Stimulated activated CD8-positive, alpha-beta memory T cell treated with anti-CD3 and anti-CD28 coated beads, Interleukin-4, amount 100 ng/mL, for 4 hours (primary cell): ENCODE measurements at places on chromosomes 16 and 17.

GRCh38 chr17:73293480-73293911 is 18.3 kb downstream of the CDC42EP4 start:
- DNase-seq: no peak

DNA sequence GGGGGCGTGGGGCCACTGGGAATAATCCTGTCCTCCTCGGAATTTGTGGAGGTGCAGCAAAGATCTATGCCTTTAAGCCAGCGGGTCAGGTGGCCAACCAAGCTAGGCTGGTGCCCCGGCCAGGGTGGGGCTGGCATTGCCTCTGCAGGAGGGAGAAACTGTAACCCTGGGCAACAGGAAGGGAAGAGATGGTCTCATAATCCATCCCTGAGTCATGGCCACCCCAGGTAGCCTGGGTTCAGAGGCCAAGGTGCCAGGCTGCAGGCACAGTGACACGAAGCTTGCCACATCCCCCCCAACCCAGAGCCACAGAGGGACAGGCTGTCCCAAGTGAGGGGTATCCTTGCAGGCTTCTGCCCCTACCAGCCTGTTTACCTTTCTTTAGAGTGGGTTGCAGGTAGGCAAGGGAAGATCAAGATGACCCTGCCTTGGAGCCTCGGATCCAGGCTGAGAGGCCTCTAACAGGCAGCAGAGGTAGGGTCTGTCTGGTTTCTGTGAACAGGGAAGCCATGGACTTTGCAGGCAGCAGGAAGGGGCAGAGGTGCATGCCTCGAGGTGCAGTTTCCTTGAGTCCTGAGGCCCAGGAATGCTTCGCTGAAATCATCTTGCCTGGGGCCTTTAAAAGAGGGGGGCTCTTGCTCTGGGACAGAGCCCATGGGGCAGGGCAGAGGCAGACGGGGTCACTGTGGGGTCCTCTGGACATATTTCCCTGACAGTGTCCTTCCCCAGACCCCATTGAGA is 4.0 kb downstream of the LASP1 start:
- no peak for DNase-seq

GRCh38 chr17:71114911-71115668 is 945.8 kb downstream of the KCNJ2 start:
- DNase-seq: no peak

- no peak for DNase-seq
Measured at GRCh38 chr17:61444831-61445230, 7.4 kb upstream of the TBX4 start.

DNA sequence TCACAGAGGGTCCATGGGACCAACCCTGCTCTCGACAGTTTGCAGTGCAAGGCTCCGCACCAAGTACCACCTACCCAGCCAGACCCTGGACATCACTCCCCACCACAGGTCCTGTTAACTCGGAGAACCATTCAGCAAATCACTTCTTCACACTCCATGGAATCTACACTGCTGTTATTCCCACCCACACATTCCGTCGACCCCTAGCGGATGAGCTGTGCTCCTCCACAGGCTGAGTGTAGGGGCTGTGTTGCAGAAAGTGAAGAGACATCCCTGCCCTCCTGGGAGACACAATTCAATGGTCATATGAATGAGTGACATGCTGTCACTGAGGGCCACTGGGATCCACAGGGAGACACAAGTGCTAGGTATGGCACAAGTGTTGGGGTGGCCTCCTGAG is 27.5 kb downstream of the MPG start:
- DNase-seq: no peak

DNA sequence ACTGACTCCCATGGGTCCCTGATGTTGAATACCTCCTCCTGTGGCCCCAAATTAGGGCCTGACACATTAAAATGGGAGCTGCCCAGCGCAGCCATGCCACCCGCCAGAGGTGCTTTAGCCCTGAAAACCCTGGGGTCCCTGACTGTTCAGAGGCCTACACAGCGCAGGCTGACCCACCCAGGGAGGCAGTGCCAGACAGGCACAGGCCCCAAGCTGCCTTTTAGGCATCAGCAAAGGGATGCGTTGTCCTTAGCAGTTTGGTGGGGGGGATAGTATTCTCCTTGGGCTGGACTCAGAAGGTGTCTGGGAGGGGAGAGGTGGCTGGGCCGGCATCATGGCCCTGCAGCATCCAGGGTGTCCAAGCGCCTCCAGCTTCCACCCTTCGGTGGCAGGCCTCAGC is 1.4 kb downstream of the RAPGEFL1 start:
- DNase-seq: no peak

DNA sequence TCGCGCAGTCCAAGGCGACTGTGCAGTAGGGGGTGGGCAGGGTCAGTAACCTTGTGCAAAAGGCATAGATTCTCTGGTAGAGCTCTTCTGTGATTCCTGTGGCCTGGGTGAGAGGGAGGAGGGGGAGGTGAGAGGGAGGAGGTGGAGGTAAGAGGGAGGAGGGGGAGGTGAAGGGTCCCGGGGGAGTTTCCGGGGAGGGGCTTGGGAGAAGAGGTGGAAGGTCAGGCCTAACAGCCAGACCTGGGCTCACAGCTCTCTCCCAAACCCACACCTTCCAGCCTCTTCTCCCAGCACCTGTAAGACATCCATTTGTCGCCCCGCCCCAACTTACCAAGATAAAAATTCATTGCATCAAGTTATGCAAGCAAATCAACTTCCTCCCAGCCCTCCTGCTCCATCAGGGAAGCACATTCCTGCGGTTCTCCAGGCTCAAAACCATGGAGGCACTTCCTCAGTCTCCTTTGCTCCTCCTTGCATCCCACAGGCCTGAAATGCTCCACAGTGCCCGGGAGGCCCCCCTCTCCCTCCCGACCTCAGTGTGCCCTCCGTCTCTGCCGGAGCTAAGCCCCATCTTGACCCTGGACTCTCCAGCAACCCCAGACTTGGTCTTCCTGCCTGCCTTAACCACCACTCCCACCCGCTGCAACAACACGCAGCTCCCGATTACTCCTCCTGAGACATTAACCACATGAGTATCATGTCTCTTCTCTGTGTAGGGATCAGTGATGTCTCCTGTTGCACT is 30.5 kb downstream of the PIK3R6 start:
- DNase-seq: no peak

- no peak for DNase-seq
Measured at GRCh38 chr16:86727632-86728031, 149.3 kb downstream of the FOXL1 start.

- no peak for DNase-seq
Measured at GRCh38 chr17:13415871-13416416, 185.8 kb downstream of the HS3ST3A1 start.

GRCh38 chr16:69077251-69077650 is 28.2 kb upstream of the HAS3 start:
- DNase-seq: no peak

DNA sequence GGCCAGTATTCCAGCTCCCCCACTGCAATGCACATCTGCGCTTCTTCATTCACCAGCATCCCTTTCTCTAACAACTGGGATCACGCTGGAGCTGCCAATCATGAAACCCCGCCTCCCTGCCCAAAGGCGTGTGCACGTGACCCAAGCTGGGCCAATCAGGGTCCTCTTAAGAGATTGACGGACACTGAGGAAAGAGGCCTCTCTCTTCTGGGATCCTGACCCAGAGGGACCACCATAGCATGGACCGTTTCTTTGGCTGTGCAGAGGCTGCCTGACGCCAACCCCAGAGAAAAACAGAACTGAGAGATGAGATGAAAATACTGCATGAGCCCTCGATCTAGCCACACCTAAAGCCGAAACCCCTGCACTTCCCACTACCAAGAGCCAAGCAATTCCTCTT is 32.0 kb downstream of the COTL1 start:
- DNase-seq: no peak

DNA sequence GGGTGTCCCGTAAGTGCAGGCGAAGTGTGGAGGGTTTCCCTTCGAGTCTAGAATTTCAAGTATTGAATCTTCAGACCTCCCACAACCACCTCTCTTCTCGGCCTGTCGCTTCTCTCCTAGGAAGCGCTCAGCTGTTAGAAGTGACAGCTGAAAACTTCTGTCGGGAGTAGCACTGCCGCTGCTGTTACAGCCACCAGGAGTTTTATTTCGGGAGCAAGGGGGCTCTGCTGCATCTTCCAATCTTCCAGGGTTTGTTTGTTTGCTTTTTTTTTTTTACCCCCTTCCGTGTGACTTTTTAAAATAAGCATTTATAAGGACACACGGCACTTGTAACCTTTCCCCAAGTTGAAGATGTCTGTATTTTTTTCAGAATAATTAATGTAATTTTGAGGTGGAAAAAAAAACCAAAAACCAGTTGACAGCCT is 767 bp downstream of the RPS6KB1 start:
- DNase-seq: no peak

DNA sequence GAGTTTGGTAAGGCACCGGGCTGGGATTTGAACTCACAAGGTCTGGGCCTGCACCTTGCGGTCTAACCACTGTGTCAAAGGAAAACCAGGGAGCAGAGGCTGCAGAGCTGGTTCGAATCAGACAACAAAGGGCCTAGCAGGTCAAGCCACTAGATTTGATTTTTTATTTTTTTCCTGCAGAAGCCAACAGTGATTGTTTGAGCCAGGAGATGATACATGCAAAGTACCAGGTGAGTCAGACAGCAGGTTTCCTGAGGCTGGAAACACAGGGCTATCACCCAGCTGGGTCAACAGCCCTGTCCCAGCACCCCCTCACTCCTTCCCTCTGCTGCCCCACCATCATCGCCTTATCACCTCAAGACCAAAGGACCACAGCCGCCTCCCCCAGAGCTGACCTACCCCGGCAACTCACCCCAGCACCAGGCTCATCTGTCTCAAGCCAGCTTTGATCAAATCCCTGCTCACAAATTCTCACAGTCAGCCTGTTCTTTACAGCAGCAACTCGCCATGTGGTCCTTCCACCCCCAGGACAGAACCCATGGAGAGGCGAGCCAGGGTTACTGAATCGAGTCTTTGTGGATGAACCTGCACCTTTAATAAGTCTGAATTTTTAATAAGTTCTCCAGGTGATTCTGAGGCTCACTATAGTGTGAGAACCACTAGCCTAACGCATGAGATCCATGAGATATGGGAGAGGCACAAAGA is 13.0 kb upstream of the KRT19 start:
- no peak for DNase-seq

DNA sequence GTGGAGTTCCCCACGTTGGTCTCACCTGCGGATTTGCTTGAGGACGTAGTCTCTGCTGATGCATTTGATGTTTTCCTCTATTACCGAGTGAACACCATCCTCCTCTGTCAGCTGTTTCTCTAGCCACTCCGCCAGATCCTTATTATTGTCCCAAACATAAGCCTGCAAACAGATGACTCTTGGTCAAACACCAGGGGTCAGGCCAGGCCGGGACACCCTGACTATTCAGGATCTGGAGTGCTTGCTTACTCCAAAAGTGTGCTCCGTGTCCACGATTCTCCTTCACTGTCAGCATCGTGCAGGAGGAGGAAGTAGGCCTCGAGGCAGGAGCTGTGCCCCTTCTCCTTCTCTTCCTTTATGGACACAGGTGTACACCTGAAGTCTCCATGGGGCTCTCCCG is 140.2 kb downstream of the AATF start:
- DNase-seq: no peak

DNA sequence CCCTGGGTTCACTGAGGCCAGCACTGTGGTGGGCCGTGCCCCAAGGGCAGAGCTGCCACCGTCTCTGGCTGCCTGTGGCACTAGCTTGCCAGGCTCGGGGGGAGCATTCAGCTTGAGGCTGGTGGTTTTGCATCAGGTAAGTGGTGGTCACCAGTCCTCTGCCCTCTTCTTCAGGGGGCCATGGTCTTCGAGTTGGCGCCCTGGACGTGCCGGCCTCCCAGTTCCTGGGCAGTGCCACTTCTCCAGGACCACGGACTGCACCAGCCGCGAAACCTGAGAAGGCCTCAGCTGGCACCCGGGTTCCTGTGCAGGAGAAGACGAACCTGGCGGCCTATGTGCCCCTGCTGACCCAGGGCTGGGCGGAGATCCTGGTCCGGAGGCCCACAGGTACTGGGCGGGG is 32.2 kb downstream of the TSC2 start:
- DNase-seq: no peak

DNA sequence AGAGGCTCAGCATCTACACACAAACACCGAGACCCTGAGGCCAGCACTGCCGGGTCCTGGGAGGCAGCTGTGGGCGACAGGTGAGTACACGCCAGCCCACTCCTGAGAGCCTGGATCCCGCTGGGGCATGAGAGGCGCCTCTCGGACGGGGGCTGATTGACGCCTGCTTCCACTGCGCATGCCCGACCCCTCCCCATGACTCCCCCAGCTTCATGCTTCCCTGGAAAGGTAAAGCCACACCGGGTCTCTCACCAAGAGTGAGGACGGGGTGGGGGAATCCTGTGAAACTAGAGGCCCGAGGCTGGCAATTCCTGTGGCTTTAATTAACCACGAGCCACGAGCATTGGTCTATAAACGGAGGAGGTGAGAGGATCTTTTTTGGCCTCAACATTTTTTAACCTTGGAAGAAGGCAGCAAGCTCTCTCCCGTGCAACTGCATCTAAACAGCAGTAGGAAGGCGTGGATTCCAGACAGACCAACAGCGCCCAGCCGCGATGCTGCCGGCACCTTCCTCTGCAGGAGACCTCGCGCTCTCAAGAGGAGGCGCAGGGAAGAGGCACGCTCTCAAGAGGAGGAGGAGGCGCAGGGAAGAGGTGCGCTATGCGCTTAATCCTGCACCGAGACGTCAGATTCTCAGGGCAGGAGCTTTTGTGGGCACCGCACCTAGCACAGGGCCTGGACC is 71.8 kb upstream of the METRNL start:
- DNase-seq: no peak

GRCh38 chr17:38960402-38960801 is 6.8 kb downstream of the FBXO47 start:
- DNase-seq: no peak

GRCh38 chr16:3698941-3699340 is 18.4 kb downstream of the TRAP1 start:
- no peak for DNase-seq

- no peak for DNase-seq
Measured at GRCh38 chr17:77620282-77620681, 338.2 kb upstream of the TNRC6C start.

- DNase-seq: no peak
Measured at GRCh38 chr16:58413359-58413758, 21.1 kb downstream of the GINS3 start.

DNA sequence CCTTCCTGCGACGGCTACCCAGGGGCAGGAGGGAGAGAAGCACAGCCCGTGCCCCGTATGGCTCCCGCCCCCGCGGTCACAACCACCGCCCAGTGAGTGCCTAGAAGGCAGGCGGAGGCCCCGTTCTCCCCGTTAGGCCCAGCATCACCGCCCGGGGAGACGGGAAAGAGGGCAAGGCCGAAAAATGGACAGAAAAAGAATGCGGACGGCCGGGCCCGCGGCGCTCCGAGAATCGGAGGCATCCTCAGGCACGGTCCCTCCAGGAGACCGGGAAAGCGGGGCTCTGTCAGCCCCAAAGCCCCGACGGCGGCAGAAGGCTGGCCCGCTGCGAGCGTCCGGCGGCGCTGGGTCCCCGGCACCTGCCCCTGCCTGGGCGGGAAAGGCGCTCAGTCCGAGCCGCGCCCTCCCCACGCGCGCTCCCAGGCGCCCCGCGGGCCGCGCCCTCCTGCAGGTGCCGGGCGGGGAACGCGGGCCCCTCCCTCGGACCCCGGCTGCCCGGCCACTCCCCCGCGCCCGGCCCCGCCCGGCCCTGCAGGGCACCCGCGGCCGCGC is 407 bp downstream of the MCRIP1 start:
- no peak for DNase-seq

DNA sequence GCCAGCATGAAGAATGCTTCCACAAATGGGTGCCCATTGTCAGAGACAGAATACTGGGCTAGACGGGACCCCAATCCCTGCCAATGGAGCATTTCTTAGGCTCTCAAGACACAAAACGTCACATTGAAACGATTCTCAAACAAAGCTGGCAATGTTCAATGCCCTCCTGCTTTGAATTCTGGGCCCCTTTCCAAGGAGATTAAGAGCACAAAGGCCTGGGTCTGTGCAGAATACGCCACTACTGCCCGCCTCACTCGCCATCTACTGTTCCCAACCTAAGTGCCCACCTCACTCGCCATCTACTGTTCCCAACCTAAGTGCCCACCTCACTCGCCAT is 9.7 kb downstream of the CFAP20 start:
- no peak for DNase-seq
